ENCODE measurements at places on chromosomes 4 and X. TPM values are rescaled to one million over a fixed set of nuclear protein-coding genes. Genes with fewer than 3 reads are reported as not detected.

DNA sequence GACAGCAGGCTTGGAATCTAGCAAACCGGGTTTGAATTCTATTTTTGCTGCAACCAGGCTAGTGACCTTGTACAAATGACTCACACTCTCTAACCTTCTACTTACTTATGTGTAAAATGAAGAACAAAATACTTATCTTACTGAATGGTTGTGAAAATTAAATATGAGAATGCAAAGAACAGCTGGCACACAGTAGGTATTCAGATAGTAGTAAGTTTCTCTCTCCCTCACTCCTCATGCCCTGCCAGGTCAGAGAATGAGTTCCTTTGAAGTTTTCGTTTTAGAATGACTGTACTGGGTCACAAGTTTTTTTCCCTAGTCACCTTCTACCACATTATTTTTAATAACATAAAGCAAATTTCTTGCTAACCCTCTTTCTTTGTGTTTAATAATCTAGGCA, 33.0 kb downstream of the CISD2 start:
- no peak for DNase-seq

- DNase-seq = no peak
Measured at GRCh38 chrX:66262807-66263206, 98.8 kb downstream of the HEPH start.

GRCh38 chr4:25180524-25181131, 20.4 kb upstream of the SEPSECS start:
- DNase-seq = no peak

DNA sequence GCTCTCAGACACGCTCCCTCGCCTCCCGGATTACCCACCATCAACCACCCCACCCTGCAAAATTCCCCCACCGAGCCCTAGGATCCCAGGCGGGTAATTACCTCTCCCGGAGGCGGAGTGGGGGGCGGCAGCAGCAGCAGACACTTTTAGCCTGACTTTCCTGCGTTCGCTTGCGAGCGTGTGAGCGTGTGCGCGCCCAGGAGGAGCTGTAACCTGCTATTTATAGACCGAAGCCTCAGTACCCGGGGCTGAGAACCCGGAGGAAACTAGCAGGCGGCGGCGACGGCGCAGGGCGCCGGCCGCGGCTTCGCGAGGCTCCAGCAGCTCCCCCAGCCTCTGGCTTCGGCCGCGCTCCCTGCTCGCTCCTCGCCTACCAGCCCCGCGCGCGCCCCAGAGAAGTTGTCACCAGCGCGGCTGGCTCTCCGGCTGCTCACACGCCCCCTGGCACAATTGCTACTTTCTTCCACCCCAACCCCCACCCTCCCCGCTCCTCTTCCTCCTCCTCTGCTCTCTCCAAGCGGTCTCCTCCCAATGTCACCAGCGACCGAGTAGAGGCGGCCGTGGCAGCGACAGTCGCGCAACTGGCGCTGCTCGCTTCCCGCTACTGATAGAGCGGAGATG, at the start of gene INPP4B:
INPP4B (minus strand) TSS at position 194 of the 621 bp plus-strand sequence.
- no peak for DNase-seq

The PAGE1 gene
- not detected for total RNA-seq

DNA sequence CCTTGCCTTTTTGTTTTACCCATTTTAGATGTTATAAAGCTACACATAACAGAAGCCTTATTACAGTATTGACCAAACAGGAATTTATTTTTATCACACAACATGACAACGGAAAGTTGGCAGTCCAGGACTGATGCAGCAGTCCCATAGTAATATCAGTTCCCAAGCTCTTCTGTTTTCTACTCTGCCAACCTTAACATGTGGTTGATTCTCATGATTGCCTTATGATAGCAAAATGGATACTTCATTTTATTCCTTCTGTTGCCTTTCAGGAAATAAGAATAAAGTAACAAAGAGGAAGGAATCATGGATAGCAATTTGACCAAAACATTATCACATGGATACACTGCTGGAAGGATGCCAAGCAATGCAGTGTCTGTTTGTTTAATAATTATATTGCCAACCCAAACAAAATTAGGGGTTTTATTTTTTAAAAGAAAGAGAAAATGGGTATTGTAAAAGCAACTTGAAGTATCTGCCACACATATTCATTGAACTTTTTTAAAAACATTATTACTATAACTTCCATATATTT, 275.7 kb downstream of the STPG2 start:
- DNase-seq = no peak

GRCh38 chr4:18422685-18423084, 401.1 kb upstream of the LCORL start:
- no peak for DNase-seq

DNA sequence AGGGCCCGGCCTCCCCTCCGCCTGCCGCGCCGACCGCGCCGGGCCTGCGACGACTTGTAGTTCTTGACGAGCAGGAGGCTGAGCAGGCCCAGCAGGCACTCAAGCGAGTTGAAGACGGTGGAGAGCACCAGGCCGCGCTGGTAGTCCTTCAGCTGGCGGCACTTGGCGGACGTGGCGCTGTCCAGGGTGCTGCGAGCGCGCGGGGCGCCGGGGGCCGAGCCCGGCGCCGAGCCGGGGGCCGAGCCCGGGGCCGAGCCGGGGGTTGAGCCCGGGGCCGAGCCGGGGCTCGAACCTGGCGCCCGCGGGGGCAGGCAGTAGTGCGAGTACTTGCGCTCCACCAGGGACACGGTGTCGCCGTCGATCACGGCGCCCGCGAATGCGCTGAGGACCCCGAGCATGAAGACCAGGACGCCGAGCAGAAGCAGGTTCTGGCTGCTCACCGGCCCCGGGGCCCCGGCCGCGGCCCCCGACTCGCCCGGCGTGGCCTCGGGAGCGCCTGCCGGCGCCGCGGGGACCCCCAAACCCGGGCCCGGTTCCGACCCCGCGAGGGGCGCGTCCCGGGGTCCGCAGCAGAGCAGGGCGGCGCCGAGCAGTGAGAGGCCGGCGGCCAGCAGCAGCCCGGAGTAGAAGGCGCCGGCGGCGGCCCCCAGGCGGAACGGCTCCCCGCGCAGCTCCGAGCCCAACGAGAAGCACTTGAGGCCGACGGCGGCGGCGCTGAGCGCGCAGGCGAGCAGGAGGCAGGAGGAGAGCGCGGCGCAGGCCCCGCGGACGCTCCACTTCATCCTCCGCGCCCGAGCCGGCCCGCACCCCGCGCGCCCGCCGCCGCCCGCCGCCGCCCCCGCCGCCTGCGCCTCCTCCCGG, 584 bp downstream of the TMEM271 start:
- no peak for DNase-seq

GRCh38 chr4:138977524-138977923, 38.1 kb upstream of the NOCT start:
- DNase-seq = no peak

DNA sequence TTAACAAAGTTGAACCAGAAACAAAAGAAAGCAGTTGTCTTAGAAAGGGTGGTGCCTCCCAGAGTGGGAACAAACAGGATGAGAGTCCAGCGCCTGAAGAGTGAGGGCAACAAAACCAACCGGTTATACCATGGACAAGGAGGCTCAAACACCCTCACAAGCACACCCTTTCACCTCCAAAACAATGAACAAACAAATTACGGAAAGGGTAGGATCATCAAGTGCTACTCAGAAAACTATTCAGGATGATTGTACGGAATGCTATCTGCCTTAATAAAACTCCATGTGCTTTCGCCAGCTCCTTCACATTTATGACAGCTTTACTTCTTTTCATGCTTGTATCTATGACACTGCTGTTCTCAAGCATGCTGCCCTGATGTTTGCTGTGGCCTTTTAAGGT, 26.8 kb downstream of the SLC39A8 start:
- DNase-seq = no peak

The RPGR gene
- 19.9 TPM for total RNA-seq

- no peak for DNase-seq
Measured at GRCh38 chrX:151153086-151153485, 23.3 kb upstream of the GPR50 start.

DNA sequence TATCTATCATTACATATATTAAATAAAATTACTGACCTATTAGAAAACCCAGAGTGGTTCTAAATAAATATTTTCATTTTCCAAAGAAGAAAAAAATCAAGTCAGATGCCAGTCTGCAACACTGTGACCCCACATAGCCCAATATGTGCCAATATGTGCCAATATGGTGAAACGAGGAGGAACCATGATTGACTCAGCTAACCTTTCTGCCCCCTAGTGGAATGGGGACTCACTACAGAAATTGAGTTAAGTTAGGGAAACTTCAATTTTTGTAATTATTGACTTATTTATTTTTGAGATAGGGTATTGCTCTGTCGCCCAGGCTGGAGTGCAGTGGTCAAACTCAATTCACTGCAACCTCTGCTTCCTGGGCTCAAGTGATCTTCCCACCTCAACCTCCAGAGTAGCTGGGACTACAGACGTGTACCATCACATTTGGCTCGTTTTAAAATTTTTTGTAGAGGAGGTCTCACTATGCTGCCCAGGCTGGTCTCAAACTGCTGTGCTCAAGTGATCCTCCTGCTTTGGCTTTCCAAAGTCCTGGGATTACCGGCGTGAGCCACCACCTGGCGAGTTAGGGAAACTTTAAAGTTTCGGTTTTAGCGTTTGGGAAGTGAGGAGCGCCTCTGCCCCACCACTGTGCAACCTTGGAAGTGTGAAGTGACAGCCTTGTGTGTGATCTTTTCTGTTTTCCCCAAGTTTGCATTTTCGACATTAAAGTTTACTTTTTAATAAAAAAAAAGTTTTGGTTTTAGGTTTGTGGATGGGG, 116.8 kb upstream of the SHISA3 start:
- DNase-seq = no peak

DNA sequence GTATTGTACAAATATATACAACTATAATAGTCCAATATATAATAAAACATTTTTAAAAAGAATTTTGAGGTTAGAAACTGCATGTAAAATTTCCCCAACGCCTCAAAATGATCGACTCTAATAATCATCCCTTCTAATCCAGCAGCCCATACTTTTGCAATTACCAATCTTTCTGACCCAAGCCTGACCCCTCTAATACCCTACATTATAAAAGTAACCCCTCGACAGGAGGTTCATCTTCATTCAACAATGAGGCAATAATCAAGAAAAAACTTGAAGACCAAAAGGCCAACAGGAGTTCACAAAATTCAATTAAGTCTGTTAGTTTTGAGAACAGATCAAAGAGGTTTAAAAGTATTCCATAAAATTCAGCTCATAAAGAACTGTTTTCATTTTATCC, 393.5 kb downstream of the GPM6A start:
- no peak for DNase-seq

DNA sequence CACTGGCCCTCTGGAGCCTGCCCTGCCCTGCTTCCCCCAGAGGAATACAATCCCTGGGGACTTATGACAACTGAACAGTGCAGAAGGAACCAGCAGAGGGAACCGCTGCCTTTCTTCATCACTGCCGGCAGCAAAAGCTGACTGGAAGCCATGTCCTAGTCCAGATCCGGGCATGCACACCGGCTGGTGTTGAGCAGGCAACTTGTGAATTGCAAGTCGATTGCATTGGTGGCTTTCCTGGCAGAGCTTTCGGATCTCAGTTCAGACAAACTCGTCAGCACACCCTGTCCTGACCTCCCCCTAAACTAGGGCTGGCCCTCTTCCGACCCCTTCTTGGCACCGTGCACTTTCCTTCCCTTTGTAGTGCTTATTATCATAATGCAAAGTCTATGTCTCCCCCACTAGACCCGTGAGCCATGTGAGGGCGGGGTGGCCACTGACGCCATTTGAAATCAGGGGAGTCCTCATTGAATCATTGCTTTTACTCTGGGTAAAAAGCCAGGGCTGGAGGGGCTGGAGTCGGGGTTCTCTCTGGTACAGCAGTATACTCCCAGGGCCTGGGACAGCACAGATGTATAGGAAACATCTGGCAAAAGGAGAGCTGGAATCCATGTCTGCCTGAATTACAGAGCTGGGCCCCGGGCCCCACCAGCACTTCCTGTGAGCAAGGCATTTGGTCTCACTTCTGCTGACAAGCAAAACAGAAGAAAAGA, 1.8 kb downstream of the ARHGAP4 start:
- no peak for DNase-seq

DNA sequence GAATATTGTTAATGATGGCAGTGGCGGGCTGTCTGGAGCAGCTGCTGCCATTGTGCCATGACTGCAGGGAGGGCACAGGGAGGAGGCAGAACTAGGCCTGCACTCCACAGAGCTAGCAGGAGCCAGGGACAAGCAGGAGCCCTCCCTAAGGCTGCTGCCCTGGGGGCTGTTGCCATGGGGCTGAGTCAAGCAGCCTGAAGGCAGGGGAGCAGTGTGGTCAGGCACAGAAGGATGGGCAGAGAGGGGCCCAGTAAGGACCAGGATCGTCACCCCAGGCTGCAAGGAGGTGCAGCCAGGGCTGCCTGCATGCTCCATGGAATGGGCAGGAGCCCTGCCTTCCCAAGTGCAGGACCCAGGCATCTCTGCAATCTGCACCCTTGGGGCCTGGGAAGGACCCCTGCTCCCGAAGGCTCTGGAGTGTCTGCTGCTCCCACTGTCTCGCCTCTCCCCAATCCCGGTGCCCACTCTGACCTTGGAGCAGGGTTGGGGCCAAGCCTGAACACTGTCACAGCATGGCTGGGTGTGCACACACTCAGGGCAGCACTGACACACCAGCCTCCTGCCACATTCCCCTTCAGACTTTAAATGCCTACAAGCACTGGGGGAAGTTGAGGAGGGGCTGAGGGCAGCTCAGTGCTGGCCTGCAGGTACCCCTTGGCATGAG, 98.3 kb upstream of the GALNTL6 start:
- DNase-seq = no peak

- no peak for DNase-seq
Measured at GRCh38 chrX:16711893-16712547, 449 bp downstream of the CTPS2 start.

The DMP1 gene
- not detected for total RNA-seq

DNA sequence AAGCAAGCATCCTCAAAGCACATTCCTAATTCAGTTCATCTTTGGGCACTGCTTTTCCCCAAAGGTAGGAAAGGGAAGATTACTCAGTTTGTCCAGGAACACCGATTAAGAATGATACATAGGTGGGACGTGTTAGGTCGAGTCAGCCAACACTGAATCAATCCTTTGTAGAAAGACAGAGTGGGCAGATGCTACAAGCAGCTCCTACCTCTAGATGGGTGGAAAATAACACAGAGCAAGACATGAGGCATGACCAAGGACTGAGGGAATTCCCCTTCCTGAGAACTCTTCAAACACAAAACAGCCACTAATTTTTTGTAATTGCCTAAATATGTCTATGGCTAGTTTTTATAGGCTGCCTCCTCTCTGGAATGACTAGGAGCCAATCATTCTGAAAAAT, 331.7 kb downstream of the HNRNPD start:
- no peak for DNase-seq
